NCI-H2081 (cell line): ENCODE measurements at places on chromosomes 11 and 22.

- peak; percentile 17 for DNase-seq
These were observed 373.2 kb downstream of the DDX10 start for GRCh38 chr11:109037856-109038780.

- DNase-seq = peak; percentile 35
These were observed 41.6 kb downstream of the BUD13 start for GRCh38 chr11:116731097-116731761.

- DNase-seq = no peak
These were observed 101.3 kb downstream of the RELT start for GRCh38 chr11:73477518-73477917.

DNA sequence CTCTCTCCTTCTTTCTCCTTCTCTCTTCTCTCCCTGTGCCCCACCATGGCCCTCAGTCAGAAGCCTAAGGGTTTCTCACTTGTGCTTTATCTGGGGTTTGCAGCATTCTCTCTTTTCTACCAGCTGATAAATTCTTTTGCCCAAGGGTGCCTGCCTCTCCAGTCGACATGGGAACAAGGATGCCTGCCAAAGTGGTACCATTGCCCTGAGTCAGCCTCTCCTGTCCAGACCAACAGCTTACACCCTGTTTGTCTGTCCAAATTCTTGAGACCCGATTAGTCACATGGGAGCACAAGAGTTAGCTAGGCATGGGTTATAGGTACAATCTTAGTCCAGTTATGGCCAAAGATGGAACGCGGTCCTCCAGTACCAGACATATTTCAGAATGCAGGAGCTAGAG lies 242.7 kb downstream of the LARGE1 start:
- no peak for DNase-seq
